Omental fat pad (tissue), 4 donors: ENCODE measurements at places on chromosomes 11 and 22. TPM values are rescaled to one million over a fixed set of nuclear protein-coding genes. Genes with fewer than 3 reads are reported as not detected.

GRCh38 chr11:394034-394857 is at the start of gene PKP3:
Gene PKP3 (plus strand): TSS chr11:394209. CDS start chr11:394293, 84 bp downstream.
- DNase-seq: no peak

DNA sequence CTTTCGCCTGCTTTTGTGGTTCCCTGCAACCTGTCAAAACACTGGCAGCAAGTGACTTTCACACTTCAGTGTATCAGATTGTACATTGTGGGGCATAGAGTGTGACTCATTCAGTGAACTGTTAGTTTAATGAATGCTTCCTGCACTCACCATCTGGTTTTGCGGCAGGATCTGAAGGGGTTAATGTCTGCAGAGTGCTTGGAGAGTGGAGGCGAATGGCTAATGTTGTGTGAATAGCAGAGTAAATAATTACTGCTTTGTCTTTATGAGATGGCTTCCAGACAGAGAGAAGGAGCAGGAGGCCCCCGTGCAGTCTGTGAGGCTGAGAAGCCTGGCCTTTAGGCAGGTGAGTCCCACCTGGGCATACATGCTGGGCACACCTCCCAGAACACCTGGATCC is 454.3 kb upstream of the KIRREL3 start:
- DNase-seq: no peak

- no peak for DNase-seq
These were observed 308.5 kb downstream of the ST3GAL4 start for GRCh38 chr11:126663749-126664592.

- DNase-seq: no peak
These were observed at the start of gene SRSF8 for GRCh38 chr11:95066716-95067038. Gene SRSF8 (plus strand): TSS chr11:95066919. CDS start chr11:95067227, 308 bp downstream.

Gene LARGE2
- total RNA-seq: not detected

Gene THAP12
- 36.2 TPM for total RNA-seq

Gene CRYBB2
- not detected for total RNA-seq

GRCh38 chr22:37982151-37982785 is 2.1 kb downstream of the SOX10 start:
- no peak for DNase-seq

GRCh38 chr11:119460582-119460981 is 37.6 kb upstream of the THY1 start:
- DNase-seq: no peak

DNA sequence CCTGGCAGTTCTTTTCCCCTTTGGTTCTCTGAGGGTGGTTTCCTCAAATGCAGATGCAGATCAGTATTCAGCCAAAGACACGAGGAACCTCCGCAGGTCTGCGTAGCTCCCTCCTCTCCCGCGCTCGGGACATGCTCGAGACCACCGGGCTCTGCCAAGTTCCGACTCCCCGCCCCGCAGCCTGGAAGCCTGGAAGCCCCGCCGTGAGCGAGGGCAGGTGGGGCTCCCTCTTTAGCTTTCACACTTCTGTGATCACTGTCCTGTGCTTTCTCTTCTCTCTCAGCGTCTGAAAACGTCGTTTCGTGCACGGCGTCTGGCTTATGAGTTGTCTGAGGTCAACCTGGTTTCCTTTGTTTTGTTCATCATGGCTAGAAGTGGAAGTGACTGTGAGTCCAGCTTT is 26.6 kb downstream of the ZBED4 start:
- no peak for DNase-seq

DNA sequence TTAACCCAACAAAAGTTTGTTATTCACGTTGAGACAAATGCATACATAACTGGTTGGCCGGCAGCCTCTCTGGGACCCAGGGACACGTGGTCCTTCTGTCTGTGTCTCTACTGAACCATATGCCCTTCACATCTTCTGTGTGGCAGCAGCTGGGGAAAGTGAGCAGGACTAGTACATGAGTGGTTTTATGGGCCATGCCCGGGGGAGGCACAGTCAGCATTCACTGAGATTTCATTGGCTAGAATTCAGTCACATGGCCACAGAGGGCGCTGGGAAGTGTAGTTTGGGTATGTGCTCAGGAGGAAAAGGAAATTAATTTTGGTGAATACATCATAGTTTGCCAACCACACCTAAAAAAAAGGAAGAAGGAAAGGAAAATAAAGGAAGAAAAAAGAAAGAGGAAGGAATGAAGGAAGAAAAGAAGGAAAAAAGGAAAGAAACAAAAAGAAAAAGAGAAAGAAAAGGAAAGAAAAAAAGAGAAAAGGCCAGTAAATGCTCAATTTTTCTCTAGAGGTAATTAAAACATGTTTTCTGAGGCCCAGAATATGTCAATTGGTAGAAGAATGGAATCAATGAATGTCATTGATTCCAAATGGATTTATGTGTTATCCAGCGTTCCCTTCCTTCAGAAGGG is 55.9 kb upstream of the KIRREL3 start:
- DNase-seq: no peak

DNA sequence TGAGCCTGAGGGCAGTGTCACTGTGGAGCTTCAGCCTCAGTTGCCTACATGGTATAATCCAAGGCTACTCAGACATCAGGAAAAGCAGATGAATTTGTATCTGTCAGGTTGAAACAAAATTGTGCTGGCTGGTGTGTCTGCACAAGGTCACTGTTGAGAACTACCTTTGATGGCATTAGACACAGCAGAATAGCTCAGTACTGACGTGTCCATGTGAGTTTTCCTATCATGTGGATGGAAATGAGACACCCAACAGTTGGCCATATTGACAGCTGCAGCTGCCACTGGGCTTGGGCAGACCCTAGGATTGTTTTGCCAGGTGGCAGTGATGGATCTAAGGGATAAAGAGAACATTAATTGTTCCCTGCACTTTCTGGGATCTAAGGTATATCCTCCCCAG is 15.8 kb downstream of the CCDC134 start:
- DNase-seq: no peak

- no peak for DNase-seq
These were observed 29.5 kb downstream of the DNHD1 start for GRCh38 chr11:6526411-6527135.

GRCh38 chr11:45610627-45611026 is 54.8 kb downstream of the CHST1 start:
- no peak for DNase-seq

GRCh38 chr11:13949876-13950275 is 12.6 kb upstream of the SPON1 start:
- no peak for DNase-seq

- no peak for DNase-seq
These were observed 3.9 kb downstream of the TNKS1BP1 start for GRCh38 chr11:57320719-57321387.

Gene OR51B5
- total RNA-seq: 0.36 TPM

GRCh38 chr11:118436639-118437207 is 431 bp downstream of the KMT2A start:
- DNase-seq: no peak

DNA sequence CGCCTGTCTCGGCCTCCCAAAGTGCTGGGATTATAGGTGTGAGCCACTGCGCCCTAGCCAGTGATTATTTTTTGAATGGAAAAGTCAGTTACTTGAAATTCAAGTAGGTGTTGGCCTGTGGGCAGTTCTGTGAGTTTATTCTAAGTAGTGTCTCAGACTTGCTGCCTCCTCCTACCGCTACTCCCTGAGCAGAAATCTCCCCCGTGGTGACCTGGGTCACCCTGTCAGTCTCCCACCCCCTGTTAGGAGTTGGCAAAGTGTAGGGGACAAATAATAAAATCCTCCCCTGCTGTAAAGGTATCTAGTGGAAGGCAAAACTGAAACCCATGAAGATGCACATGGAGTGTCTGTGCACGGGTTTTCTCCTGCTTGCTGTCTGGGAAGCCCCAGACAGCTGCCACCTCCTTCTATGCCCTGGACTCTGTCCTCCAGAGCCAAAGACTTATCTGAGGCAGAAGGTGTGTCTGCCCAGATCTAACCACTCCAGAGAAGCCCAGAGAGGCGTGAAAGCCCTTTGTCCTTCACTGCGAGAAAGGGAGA is 26.3 kb downstream of the SNAP29 start:
- no peak for DNase-seq

DNA sequence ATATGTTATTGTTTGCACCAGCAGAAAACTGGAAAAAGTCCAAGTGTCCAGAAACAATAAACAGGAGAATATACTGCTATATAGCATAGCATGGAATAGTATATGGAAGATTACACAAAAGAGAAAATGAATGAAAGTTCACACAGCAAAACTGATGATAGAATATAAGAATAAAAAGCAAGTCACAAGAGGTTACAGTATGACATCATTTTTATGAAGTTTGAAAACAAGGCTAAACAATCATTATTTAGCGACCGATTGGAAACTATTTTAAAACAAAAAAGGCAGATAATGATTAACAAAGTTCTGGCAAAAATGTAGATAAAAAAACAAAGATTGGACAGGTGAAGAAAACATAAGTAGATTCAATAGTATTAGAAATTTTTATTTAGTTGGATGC is 47.1 kb downstream of the SOX6 start:
- DNase-seq: no peak

GRCh38 chr11:79330651-79331050 is 110.2 kb downstream of the TENM4 start:
- no peak for DNase-seq

DNA sequence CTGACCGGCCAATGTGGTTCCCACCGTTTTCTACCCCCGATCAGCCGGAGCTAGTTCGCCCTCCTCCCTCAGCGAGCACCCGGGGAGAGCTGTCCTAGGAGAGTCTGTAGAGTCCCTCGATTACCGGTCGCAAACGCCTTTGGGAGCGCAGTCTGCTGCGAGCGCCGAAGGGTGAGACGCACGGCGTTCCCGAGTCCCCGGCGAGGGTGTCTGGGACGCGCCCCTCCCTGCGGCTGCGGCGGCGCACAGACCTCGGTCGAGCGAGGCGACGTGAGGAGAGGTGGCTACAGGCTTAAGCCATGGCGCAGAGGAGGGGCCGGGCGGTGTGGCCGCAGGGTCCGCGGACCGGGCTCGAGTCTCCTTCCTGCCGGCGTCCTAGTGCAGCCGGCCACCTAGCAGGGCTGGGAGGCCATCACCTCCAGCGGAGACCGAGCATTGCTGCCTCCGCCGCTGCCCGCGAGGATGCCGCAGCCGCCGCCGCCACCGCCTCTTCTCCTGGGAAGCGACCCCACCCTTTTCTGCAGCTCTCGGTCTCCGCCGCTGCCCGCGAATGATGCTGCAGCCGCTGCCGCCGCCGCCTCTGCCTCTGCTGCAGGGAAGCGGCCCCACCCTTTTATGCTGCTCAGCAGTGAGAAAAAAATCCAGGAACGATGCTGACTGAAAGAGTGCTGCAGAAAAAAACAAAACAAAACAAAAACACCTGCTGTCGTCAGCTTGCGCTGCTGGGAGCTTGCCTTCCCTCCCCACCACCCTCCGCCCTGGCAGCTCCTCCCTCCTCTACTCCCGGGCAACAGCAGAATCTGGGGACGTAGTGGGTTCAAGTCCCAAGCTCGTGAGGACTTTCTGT is at the start of gene MAP6:
Gene MAP6, minus strand, starts transcription at position 588 of the 847 bp plus-strand sequence. CDS start 669 bp downstream, outside the sequence.
- DNase-seq: no peak

DNA sequence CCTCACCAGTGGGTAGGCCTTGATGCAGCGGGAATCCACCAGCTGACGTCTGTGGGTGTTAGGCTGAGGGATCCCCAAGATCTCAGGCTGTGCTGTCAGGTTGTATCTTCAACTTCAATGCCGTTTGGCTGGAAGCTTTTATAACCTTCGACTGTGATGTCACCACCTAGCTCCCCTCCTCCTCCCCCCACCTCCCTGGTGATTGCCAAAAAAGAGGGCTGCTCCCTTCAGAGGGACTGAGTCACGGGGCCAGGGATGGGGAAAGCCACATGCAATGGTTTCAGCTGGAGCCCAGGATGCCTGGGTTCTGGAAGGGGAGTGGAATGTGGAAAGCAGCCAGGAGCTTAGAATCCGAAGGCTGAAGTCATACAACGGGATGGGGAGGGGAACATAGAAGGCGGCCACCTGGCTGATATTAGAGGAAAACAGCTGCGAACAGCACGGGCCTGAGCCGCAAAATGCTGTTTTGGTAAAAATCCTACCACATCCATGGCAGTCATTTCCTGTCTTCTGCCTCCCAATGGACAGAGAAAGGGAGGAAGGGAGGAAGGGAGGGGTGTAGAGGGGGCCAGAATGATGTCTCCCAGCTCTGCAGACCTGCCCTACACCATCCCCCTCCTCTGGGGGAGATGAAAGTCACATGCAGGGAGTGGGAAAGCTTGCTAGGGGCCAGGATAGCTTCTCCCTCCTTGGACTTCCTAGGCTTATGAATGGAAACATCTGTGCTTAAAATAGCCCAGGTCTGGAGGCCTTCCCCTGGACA is at the start of gene LRRN4CL:
Gene LRRN4CL, minus strand, starts transcription at position 110 of the 763 bp plus-strand sequence. CDS start 1,022 bp downstream, outside the sequence.
- peak; percentile 59 for DNase-seq

- DNase-seq: no peak
These were observed 71.4 kb upstream of the MPEG1 start for GRCh38 chr11:59283825-59284772.

GRCh38 chr11:128506999-128507611 is 80.3 kb downstream of the ETS1 start:
- DNase-seq: peak; percentile 53

Gene PTPRCAP
- total RNA-seq: 6.2 TPM

GRCh38 chr11:57647960-57648800 is 1.5 kb downstream of the YPEL4 start:
- no peak for DNase-seq

DNA sequence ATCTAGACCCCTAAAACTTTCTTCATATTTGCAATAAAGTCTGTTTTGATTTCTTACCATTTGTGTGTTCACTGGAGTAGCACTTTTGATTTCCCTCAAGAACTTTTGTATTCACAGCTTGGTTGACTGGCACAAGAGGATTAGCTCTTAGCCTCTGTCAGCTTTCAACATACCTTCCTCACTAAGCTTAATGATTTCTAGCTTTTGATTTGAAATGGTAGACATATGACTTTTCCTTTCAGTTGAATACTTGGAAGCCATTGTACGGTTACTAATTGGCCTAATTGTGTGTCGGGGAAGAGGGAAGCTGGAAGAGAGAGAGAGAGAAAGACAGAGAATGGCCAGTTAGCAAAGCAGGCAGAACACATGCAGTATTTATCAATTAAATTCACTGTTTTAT is 180.5 kb downstream of the ARHGAP42 start:
- DNase-seq: no peak

DNA sequence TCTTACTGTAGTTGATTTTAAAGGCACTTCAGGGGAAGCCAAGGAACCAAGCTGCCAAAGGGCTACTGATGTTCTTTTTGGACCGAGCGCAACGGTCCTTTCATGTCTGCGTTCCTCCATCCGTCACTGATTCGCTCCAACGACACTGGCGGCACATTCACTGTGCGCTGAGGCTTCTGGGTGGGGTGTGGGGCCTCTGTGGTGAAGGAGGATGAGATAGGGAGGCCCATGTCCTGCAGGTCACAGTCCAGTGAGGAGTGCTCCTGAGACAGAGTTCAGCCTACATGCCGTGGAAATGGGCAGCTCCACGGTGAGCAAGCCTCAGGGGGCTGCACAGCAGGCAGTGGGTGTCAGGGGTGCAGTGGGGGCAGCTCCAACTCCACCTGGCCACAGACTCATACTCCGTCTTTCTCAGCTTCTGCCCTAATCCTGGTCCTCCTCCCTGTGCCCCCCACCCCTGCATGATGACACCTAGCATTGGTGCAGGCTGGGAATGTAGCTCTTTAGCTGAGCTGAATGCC is 87.8 kb upstream of the SHANK2 start:
- no peak for DNase-seq

Gene NXPE2
- total RNA-seq: not detected

GRCh38 chr11:134528453-134528852 is 116.4 kb upstream of the B3GAT1 start:
- peak; percentile 10 for DNase-seq

GRCh38 chr11:113457784-113458183 is 17.4 kb downstream of the DRD2 start:
- no peak for DNase-seq

Gene C11orf42
- total RNA-seq: not detected
